Myocyte (in vitro differentiated cells): ENCODE measurements at places on chromosomes 3 and 15.

DNA sequence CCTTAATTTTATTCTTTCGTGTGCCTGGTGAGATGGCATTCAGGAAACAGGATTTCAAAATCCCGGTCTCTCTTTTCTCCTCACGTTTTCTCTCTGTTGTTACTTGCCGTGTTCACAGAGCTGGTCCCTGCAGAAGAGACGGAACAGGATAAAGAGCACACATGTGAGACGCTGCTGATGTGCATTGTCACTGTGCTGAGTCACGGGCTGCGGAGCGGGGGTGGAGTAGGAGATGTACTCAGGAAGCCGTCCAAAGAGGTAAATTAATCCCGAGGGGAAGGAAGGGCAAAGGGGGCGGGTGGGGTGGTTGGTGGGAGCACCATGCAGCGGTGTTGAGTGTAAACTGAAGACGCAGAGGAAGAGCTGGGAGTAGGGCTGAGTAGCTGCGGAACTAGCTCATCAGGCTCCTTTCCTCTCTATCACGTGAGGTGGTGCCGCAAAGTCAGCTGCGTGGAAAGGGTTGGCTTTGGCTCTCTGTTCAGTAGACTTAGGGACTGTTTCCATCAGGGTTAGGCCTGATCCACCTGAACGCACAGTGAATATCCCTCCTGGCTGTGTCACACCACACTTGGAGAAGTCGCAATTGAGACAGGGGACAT lies 164.8 kb upstream of the BHLHE40 start:
- peak; percentile 40 for DNase-seq

- DNase-seq: no peak
Observed at GRCh38 chr15:59873644-59874272, 130.4 kb upstream of the FOXB1 start.

GRCh38 chr15:65275104-65275727 lies 11.5 kb downstream of the PARP16 start:
- DNase-seq: no peak

DNA sequence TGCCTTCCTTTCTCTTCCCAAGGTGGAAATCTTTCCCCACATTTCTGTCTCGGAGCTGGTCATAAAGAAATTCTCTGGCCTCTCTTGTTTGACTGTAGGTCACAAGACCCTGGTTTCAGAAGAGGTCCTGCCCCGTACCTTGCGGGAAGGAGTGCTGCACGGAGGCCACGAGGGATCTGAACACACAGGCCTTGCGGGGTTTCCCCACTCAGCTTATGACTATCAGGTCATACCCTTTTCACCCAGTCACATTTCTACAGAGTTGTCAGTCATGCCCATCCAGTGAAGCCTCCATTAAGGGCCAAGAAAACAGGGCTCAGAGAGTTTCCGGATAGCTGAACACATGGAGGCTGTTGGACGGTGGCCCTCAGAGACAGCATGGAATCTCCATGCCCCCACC lies 54.7 kb upstream of the ATP13A3 start:
- DNase-seq: no peak

GRCh38 chr15:29756358-29757267 lies 65.7 kb downstream of the TJP1 start:
- no peak for DNase-seq

DNA sequence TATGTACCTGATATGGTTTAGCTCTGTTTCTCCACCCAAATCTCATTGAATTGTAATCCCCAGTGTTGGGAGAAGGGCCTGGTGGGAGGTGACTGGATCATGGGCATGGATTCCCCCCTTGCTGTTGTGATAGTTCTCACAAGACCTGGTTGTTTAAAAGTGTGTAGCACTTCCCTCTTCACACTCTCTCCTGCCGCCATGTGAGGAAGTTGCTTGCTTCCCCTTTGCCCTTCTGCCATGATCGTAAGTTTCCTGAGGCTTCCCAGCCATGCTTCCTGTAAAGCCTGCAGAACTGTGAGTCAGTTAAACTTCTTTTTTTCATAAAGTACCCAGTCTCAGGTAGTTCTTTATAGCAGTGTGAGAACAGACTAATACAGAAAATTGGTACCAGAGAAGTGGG lies 93.1 kb downstream of the C3orf70 start:
- DNase-seq: no peak

DNA sequence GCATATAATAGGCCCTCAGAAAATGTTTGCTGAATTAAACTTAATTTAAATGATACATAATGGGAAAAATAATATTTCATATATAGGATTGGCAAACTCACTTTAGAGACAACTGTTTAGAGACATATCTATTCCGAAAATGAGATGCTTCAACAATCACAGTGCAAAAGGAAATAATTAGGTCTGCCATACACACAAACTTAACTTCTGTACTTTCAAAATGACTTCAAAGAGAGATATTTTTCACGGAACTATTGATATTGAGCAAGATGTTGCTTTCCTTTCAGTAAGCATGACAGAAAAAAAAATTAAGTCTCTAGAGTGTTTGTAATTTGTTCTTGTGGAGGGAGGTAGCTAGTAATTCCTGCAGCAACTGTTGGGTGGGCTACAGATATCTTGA lies 769.5 kb downstream of the TUSC7 start:
- no peak for DNase-seq

DNA sequence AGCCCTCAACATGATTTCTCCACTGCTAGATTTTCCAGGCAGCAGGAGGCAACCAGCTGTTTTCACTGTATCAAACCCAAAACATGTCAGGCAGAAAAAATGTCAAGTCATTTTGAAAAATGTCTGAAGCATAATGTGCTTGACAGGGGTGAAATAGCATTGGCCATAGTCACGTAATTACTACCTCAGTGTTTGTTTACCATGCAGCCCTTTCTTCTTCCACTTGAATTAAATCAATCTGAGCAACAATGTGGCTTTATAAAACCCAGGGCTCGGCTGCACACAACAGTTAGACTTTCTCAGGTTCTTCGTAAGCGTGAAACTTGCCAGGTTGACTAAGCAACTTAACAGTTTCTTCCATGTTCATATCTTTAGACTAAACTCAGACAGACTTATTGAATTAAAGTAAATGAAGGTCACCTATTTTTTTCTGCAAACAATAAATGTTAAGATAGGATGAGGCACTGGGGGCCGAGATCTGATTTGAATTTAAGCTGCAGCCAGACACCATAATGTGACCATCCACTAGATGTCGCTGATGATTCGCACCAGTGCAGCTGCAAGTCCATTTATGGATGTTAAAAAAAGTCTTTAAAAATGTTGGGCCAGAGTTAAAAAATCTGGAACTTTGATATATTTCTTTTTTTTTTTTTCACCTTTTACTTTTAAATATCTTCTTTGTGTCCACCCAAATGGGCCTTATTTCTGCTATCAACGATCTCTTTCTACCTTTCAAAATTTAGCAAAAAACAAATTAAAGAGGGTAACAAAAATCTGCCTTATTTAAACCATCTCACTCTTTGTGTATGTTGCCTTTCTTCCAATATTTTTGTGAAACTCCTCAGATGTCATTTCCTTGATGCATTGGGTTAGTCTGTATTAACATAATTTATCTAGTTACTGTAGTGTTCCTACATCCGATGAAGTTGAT lies 305.9 kb downstream of the CACNA2D3 start:
- DNase-seq: peak; percentile 64

DNA sequence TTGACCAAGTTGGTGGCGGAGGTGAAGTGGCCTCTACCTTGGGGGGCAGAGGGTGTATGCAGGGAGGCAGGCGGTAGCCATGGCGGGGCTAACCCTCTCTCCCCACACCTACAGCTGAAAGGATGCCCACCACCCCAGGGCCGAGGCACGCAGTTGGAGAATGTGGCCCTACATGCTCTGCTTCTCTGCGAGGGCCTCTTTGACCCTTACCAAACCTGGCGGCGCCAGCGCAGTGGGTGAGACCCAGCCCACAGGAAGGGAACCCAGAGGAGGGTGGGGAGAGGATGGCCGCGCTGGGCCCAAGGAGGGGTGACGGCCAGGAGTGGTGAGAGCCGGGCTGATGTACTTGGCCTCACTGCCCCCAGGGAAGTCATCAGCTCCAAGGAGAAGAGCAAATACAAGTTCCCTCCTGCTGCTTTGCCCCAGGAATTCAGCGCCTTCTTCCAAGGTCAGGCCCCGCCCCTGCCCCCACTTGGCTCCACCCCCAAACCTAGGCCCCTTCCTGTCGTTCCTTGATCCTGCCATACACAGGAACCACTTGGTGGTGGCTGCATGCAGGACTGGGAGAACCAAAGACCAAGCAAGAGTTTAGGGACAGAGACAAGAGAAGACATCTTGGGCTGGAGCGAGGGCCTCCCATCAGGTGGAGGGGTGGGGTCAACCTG lies 9.8 kb downstream of the NBEAL2 start:
- no peak for DNase-seq

DNA sequence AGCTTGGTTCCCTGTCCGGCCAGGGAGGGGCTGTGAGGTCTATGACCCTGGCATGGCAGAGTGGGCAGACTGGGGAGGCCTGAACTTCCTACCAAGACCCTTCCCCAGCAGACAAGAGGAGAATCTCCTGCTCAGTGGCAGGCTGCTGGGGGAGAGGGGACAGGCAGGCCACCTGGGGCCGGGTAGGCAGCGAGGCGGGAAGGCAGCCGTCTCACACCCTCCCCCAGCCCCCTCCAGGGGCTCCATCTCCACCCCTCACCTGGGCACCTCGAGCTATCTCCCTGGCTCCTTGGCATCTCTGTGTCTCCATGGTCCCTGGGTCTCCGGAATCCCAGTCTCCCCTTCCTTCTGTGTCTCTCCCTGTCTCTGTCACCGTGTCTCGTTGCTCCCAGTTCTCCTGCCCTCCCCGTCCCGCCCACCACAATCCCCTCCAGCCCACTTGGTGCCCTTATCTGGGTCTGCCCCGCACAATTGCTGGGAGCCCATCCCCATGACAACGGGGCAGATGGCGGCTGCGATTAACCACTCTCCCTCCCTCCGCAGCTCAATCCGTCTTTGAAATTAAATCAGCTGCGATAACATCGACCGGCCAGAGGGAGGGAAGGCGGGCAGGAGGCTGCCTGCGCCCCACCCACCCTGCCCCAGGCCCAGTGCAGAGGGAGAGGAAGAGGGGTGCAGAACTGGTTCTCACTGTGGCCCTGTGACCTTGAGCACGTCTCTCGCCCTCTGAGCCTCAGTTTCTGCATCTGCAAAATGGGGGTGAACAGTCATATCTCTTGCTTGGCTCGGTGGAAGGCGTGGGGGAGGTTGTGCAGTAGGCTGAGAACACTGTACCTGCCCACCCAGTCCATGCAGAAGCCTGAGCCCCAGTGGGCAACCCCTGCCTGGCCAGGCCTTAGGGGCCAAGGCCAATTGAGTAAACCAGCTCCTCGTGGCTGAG lies 9.6 kb downstream of the DNAJB8 start:
- no peak for DNase-seq

DNA sequence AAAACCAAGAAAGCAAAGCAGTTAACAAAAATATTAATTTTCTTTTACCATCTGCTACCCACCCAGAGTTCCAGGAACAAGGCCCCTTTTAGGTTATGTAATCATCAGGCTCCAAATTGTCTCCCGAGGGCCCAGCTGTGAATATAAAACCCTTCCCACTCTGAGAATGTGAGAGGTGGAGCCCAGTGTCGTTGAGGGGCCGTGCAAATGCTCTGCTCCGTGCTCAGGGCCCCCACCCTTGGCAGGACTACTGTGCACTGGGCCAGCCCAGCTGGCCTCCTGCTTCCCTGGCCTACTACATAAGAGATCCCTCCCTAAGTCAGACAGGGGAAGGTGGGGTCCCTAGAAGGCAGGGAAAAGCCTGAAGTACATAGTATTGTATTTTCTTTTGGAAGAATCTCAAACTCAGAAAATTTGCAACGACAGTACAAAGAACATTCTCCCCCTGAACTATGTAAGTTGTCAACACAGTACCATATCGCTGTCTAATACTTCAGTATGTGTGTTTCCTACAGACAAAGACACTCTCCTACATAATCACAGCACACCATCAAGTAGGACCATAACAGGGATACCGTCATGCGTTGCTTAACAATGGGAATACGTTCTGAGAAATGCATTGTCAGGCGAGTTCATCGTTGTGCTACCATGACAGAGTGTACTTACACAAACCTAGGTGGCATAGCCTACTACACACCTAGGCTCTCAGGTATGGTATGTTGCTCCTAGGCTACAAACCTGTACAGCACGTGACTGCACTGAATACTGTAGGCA lies 4.4 kb upstream of the CLEC3B start:
- peak; percentile 76 for DNase-seq

GRCh38 chr3:135155228-135155627 lies 360.2 kb downstream of the EPHB1 start:
- DNase-seq: no peak

DNA sequence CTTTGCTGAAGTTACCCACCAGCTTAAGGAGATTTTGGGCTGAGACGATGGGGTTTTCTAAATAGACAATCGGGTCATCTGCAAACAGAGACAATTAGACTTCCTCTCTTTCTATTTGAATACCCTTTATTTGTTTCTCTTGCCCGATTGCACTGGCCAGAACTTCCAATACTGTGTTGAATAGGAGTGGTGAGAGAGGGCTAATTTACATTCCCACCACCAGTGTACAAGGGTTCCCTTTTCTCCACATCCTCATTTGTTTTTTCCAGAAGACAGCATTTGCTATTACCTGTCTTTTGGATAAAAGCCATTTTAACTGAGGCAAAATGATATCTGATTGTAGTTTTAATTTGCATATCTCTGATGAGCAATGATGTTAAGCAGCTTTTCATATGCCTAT lies 329.9 kb upstream of the TPRG1 start:
- no peak for DNase-seq

DNA sequence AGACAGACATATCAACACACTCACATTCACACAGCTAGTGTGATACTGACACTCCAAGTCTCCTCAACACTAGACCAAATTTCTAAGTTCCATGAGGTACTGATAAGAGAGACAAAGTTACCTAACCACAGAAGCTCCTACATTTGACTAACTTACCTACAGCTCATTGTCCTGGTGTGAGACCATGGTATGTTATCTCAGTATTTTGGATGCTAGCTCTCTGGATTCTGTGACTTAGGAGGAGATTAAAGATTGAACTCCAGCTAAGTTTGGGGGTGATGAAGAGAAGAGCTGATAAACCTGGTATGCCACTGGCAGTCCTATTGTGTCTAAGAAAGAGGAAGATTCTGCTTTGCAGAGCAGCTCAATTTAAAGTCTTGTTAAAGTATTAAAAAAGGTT lies 144.0 kb upstream of the MYRIP start:
- DNase-seq: no peak

DNA sequence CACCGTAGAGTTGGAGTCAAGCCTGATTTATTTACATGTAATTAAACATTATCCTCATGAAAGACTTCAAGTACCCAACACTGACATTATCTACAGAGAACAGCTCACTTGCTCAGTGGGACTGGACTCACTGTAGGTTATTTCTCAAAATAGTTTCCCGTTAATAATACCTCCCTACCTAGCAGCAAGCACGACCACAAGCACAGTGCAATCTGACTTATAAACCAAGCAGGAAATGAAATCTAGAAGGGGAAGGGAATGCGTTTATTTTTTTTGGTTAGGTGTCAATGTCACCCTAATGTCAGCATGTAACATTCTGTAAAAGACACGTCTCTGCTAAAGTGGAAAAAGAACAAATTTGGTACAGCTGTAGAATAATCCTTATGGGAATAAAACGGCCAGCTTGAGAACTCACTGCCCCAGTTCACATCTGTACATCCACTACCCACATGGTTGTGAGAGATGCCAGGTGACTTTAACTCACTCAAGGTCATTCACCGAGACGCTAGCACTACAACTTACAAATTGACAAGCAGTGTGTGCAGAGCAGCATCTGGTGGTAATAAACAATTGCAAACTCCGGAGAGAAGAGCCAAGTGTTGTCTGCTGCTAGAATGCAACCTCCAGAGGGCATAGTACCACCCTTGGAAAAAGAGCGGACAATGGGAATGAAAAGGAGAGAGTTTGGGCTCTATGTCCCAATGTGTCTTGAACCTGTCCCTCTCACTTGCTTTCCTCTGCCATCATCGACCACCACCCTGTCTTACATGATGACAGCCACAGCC lies 242.5 kb downstream of the CADPS start:
- no peak for DNase-seq
